ENCODE measurements at places on chromosomes 4 and X. TPM values are rescaled to one million over a fixed set of nuclear protein-coding genes. Genes with fewer than 3 reads are reported as not detected.

DNA sequence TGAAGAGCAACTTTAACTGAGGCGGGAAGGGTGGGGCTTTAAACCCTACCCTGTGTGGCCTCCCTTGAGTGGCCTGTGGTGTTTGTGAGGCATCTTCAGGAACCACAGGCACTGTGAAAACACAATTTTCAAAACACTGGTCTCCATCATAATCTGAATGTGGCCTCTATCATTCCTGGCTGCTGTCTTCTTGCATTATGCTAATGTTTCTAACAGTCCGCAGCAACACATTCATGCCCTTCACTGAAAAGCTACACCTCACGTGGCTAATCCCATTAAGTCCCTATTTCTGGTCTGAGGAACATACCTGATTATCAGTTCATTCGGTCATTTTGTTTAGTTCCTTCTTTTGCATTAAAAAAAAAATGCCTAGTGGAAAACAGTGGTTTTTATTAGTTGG is 94.6 kb downstream of the F11 start:
- no peak for DNase-seq

DNA sequence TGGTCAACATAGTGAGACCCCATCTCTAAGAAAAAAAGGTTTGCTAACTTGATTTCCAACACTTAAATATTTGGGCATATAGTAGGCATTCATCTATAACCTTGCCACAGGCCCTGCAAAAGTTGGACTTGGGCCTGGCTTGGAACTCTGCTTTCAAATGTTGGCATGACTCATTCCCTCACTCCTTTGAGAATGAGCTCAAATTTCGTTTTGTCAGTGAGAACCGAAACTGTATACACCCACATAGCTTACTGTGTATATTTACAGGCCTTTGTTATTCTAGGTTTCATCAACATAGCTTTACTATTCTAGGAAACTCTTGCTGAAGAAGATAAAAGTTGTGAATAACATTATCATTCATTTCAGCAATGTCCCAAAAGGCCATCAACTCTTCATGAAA is 88.7 kb upstream of the ELOVL6 start:
- no peak for DNase-seq

- no peak for DNase-seq
Measured at GRCh38 chr4:21413807-21414370, 534.7 kb downstream of the KCNIP4 start.

DNA sequence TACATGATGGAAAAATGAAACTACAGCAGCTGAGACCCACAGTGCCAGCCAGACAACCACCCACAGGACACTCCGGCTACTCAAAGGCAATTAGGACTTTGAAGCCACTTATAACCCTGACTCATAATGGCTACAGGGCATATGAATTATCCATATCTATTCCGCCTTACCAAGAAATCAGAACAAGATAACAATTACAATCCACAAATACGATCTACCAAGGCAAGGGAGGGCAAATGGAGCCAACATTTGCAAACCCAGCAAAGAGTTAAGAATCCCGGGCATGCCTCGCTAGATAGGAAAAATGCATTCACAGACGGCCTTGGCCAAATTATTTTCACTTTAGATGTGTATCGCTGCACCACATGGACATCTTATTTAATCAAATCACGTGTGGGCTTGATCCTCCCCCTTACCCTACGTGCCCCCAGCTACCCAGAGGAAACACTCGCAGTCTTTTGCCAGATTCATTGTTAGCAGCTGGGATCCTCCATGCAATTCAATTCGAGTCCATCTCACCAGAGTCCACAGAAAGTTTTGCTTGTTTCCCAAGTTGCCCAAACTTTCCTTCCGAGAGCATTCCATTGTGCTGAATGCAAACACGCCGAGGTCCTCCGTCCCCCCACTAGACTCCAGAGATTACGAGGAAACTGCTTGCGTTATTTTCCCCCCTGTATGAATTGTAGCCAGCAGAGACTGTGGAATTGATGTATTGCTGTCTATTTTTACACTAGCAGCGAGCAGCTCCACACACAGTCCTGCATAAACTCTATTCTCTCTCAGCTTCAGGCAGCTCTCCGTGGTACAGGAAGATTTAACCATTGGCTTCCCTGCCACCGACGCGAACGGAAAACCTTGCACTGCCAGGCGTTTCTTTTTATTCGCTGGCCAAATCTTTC is 1.2 kb downstream of the PPARGC1A start:
- DNase-seq = no peak

DNA sequence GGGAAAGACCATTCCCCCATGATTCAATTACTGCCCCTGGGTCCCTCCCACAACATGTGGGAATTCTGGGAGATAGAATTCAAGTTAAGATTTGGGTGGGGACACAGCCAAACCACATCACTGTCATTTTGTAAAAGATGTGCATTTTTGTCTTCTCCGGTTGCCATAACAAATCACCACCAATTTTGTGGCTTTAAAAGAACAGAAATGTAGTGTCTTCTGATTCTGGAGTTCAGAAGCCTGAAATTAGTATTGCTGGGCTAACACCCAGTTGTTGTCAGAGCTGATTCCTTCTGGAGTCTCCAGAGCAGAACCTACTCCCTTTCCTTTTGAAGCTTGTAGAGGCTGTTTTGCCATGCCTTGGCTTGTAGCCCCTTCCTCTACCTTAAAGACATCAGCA is 54.1 kb upstream of the DHRSX start:
- DNase-seq = no peak

DNA sequence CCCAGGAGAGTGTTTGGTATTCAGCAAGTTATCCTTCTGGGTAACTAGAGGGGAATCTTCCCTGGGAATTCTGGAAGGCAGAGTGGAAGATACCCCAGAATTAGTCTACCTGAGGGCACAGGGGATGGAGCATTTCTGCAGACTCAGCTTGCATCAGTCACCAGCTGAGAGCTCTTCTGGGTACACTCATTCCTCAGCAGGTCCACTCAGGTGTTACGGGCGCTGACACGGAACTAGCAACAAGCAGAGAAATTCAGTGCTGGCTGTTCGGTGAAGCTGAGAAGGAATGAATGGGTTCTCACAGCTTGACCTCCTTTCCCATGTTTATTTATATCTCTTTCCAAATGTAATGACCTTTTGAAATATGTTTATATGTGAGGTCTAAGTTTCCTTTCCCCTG is 106.0 kb upstream of the PNPLA4 start:
- no peak for DNase-seq

GRCh38 chr4:140903522-140904475 is 147.6 kb upstream of the TBC1D9 start:
- no peak for DNase-seq

- no peak for DNase-seq
Measured at GRCh38 chr4:48065587-48066052, 49.0 kb downstream of the NIPAL1 start.

DNA sequence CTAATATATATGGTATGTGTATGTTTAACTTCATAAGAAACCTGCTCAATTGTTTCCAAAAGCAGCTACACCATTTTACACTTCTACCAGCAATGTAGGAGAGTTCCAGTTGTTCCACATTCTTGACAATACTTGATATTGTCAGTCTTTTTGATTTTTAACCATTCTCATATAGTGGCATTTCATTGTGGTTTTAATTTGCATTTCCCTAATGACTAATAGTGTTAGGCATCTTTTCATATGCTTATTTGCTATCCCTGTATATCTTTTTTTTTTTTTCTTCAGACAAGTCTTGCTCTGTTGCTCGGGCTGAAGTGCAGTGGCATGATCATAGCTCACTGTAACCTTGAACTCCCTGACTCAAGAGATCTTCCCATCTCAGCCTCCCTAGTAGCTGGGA is 58.2 kb upstream of the TRIM2 start:
- no peak for DNase-seq

DNA sequence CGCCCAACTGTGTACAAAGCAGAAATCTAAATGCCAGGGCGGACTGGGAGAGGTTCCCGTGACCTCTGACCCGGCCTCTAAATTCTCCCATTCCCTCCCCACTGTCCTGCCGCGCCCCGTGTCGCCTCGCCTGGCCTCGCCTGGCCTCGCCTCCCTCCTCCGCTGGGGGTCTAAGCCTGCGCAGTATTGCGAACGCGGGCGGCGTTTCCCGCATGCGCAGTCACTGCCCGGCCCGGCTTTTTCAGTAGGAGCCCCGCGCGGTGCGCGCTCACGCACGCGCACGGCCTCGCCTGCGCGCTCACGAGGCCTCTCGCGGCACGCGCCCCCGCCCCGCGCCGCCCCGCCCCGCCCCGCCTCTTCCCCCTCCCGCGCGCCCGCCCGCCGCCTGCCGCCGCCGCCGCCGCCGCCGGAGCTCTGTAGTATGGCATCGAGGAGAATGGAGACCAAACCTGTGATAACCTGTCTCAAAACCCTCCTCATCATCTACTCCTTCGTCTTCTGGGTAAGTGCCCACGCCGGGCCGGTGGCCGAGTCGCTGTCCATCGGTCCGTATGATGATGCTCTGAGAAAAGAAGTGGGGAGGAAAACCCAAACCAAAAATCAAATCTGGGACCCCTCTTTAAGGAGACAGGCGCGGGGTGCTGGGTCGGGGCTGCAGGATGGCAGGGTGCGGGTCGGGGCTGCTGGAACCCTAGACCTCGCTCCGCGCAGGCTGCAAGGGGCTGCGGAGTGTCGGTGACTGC is at the start of gene TSPAN7:
TSS of gene TSPAN7 (plus strand) at position 417 of the 743 bp plus-strand sequence. CDS start at position 422, 5 bp downstream.
- DNase-seq = peak; percentile 85

- DNase-seq = no peak
Measured at GRCh38 chr4:22478426-22478825, 37.4 kb downstream of the ADGRA3 start.

DNA sequence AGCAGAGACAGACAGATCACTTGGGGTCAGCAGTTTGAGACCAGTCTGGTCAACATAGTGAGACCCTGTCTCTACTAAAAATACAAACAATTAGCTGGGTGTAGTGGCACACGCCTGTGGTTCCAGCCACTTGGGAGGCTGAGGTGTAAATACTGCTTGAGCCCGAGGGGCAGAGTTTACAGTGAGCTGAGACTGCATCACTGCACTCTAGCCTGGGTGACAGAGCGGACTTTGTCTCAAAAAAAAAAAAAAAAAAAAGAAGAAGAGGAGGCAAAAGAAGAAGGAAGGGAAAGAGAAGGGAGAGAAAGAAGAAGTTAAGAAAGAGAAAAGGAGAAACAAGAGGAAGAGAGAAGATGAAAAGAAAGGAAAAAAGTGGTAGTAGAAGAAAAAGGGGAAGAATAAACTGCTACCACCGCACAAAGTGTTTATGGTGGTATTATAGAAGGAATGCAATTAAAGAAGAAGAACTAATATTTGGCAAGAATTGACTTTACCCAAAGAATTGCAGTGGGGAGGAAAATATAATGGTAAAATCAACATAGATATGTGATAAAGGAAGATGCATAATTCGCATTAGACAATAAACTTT is 19.6 kb upstream of the NSUN7 start:
- no peak for DNase-seq

- DNase-seq = no peak
Measured at GRCh38 chrX:57647020-57647419, 33.0 kb downstream of the NLRP2B start.

DNA sequence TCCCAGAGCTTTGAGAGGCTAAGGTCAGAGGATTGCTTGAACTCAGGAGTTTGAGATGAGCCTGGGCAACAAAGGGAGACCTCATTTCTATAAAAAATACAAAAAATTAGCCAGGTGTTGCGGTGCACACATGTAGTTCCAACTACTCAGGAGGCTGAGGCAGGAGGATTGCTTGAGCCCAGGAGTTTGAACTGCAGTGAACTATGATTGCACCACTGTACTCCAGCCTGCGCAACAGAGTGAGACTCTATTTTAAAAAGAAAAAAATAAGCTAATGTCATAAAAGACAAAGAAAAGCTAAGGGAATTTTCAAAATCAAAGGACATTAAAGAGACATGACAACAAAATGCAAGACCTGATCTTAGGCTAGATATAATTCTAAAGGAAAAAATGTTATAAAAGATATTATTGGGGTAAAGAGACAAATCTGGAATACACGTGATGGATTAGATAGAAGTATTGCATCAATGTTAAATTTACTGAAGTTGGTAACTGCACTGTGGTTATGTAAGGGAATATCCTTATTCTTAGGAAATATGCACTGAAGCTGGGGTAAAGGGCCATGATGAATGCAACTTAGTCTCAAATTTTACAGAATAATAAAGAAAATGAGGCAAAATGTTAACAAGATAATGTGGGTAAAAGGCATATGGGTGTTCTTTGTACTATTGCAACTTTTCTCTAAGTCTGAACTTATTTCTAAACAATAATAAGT is 75.2 kb downstream of the SPRY1 start:
- DNase-seq = no peak

- no peak for DNase-seq
Measured at GRCh38 chr4:56375458-56375857, 11.8 kb downstream of the AASDH start.

DNA sequence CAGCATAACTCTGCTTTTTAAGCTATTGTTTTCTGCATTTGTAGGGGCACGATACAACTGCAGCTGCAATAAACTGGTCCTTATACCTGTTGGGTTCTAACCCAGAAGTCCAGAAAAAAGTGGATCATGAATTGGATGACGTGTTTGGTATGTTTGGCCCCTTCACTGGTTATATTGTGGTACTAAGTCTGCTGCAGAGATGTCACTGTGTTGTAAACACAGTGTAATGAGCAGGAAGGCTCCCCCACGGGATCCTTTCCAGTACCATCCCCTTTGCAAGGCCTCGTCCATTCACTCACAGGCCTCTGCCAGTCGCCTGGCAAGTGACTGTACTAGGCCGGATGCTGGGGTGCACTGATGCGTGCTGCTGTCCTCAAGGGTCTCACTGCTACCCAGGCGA is 13.8 kb downstream of the CYP4V2 start:
- no peak for DNase-seq

DNA sequence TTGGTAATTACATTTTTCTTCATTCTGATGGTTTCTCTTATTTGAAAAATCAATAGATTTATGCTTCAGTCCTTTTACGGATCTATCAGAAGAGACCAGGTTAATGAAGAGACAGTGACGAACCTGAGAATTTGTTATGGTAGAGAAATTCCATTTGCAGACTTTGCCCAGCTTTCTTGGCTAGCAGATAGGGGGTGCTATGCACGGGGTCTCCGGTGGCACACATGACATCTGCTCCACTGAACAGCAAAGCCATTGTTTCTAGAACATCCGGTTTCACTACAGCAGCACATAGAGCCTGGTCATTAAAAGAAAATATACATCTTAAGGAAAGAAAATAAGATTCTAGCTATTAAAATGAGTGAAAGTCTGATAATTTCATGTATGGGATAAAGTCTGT is 85.1 kb downstream of the ARAP2 start:
- no peak for DNase-seq

DNA sequence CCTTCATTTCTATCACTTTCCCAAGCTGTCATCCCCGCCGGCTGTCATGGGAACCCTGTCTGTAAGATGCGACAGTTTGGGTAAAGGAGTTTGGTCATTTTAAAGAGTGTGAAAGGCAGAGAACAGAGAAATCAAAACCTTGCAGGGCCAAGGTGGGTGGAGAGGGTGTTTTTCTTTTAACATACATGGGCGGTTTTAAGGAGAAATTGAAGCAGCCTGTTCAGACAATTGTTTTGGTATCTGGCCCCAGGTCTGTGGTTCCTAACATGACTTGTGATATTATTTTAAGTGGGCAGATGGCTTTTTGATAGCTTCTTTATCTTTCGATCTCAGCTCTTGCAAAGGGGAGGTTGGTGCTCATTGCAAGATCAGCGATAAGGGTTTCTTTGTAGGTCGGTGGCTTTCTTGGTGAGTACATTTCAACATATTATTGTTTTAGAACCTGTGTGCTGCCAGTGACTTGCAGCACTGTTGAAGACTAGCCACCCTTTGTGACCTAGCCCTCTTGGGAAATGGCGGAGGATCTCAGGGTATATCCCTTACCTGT is 3.7 kb downstream of the PPP1R3F start:
- no peak for DNase-seq

TIGD2 gene
- 5.0 TPM for total RNA-seq

KCNIP4 gene
- total RNA-seq = 144 TPM

UGT8 gene
- total RNA-seq = 61.2 TPM

ITGB1BP2 gene
- total RNA-seq = 2.1 TPM

IRS4 gene
- 3.0 TPM for total RNA-seq

RPL39 gene
- total RNA-seq = 252 TPM

GPM6B gene
- 900 TPM for total RNA-seq

HPGDS gene
- total RNA-seq = 4.2 TPM

Data from dorsolateral prefrontal cortex (tissue), 122 donors.